ENCODE measurements at places on chromosomes 2 and 18. TPM values are rescaled to one million over a fixed set of nuclear protein-coding genes. Genes with fewer than 3 reads are reported as not detected.

Gene TTR
- not detected for total RNA-seq

Gene INPP5D
- 9.1 TPM for total RNA-seq

Gene EFEMP1
- total RNA-seq, result 75.8 TPM

Gene ELAC1
- total RNA-seq, result 5.3 TPM

Gene TDRD15
- total RNA-seq, result not detected

Gene POTEC
- not detected for total RNA-seq

Gene KCNE4
- 6.7 TPM for total RNA-seq

Gene NUP35
- 27.3 TPM for total RNA-seq

Gene LHCGR
- 0.51 TPM for total RNA-seq

Gene C2orf15
- total RNA-seq, result 0.92 TPM

Gene ERCC3
- 59.2 TPM for total RNA-seq

Gene HNMT
- 17.3 TPM for total RNA-seq

Gene CRYGC
- total RNA-seq, result not detected

Gene RIOK3
- 93.3 TPM for total RNA-seq

Gene PLB1
- total RNA-seq, result 2.4 TPM

Gene TUBB8B
- total RNA-seq, result not detected

Gene LYPD6
- total RNA-seq, result 4.2 TPM

Gene C2orf80
- not detected for total RNA-seq

Gene MYOM1
- total RNA-seq, result 662 TPM

Gene ANKRD62
- total RNA-seq, result 0.10 TPM

Gene NYAP2
- total RNA-seq, result 0.10 TPM

Gene CDKL4
- total RNA-seq, result 1.8 TPM

Gene LMAN2L
- total RNA-seq, result 41.5 TPM

Gene PLGLB2
- 2.6 TPM for total RNA-seq

Gene MPP4
- 0.51 TPM for total RNA-seq

Gene ACKR3
- total RNA-seq, result 12.2 TPM

Gene SERPINB4
- not detected for total RNA-seq

Gene MOCOS
- total RNA-seq, result 0.31 TPM

Gene ZNF521
- 85.8 TPM for total RNA-seq

Gene EPHA4
- 26.2 TPM for total RNA-seq

Gene DSC2
- 54.9 TPM for total RNA-seq

Gene ERMN
- total RNA-seq, result not detected

Gene DIPK1C
- total RNA-seq, result 7.9 TPM

Gene PECR
- 9.1 TPM for total RNA-seq
